ENCODE measurements at places on chromosomes 12 and 14.

DNA sequence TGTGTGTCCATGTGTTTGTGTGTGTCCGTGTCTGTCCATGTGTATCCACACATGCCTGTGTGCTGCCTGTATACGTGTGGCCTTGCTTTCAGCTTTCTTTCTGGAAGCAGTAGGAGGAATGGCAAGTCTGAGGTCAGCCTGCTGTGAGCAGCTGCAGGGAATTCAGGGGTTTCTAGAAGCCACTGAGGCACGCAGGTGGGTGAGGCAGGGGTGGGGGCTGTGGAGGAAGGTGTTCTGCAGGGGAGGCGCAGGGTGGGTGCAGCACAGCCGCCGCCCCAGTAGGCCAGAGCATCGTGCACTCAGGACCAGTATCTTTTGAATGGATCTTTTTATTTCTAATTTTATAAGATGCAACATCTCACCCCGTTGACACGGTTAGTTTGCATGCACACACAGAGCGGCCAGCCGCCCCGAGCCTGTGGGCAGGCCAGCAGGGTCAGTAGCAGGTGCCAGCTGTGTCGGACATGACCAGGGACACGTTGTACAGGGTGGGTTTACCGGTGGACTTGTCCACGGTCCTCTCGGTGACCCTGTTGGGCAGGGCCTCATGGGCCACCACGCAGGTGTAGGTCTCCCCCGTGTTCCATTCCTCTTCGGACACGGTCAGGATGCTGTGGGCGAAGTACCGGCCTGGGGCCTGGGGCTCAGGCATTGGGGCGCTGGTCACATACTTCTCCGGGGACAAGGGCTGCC lies 327.7 kb downstream of the TMEM121 start:
- no peak for DNase-seq

DNA sequence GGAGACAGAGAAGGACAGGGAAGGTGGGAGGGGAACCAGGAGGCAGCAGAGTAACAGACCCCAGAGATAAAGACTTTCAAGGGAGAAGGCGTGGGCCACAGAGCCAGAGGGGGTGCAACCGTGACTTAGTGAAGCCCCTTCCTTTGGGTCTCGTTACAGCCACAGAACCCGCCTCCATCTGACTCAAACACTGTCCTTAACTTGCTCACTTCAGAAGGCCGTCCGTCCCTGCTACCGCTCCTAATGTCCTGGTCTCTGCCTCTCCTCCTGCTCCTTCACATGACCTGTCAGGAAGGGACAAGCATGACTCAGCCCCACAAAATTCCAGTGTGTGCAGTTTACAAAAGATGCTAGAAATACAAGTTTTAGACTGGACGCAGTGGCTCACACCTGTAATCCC lies 18.0 kb downstream of the RIMBP2 start:
- no peak for DNase-seq

DNA sequence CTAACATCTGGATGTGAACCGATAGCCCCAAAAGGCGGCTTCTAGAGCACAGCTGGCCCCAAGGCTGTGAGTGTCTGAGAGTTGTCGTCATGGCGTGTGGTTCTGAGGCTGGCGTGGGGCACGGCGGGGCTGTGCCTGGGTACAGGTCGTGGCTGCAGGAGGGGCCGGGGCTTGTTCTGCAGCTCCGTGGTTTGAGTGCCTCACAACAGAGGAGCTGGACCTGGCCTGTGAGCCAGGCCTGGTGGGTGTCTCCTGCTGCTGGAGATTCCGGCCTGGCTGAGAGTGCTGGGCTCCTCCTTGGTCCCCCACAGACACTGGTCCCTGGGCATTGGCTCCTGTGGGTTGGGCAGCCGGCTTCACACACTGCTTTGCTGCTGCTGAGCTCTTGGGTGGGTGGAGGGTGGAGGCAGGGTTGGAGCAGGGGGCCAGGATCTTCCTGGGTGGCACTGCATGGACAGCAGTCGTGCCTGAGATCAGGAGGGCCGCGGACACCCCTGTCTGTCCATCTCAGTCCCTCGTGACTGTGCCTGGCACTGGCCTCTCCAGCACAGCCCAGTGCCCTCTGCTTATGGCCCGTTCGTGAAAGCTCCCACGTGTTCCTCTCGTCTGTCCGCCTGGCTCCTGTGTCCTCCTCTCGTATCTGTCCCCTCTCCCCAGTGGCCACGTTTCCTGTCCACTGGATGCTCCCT lies 31.8 kb upstream of the TEX22 start:
- no peak for DNase-seq

DNA sequence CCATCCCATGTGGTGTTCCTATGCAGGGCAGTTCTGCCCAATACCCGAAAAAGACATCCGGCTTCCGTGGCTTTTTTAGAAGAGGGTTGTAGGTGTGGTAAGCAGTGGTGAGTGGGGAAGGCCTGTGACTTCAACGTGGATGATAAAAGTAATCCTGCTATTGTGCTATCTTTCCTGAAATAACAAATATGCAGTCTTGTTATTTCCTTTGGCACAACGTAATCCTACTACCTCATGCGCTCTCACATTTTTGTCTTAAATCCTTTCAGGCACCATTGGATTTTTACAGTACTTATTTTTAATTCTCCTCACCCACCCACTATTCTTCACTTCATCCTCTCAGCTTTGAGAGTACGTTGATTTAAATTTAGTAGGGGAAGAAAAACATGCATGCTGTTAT lies 96.8 kb downstream of the IPO8 start:
- DNase-seq = no peak

DNA sequence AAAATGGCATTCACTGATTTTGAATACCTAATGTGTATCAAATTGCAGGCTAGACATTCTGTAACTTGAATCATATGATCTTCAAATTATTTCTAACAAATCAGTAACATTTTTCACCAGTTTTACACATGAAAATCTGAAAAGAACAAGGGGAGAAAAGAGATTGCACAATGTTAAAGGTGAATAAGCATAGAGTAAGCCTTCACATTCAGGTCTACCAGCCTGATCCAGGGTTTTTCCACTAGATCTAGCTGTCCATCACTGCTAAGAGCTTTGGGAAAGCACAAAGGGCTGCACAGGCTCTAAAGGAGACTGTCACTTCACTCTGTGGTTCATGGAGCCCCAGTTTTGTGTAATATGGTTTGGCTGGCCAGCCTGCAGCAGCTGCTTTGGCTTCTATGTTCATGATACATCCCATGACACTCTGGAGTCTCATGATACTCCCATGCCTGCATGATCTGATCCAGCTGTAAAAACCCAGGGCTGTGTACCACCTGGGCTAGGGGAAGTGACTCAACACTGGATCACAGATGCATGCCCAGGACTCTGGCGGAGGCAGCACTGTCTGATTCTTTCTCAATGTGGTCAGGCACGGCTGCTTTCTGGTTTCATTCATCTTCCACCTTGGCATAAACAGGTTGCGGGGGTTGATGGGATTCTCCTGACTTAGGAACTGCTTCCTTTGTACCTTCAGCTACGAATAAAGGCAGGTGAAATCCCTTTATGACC lies 859.7 kb downstream of the GALC start:
- DNase-seq = no peak

- no peak for DNase-seq
Measured at GRCh38 chr12:120688527-120689071, 1.6 kb downstream of the MLEC start.

DNA sequence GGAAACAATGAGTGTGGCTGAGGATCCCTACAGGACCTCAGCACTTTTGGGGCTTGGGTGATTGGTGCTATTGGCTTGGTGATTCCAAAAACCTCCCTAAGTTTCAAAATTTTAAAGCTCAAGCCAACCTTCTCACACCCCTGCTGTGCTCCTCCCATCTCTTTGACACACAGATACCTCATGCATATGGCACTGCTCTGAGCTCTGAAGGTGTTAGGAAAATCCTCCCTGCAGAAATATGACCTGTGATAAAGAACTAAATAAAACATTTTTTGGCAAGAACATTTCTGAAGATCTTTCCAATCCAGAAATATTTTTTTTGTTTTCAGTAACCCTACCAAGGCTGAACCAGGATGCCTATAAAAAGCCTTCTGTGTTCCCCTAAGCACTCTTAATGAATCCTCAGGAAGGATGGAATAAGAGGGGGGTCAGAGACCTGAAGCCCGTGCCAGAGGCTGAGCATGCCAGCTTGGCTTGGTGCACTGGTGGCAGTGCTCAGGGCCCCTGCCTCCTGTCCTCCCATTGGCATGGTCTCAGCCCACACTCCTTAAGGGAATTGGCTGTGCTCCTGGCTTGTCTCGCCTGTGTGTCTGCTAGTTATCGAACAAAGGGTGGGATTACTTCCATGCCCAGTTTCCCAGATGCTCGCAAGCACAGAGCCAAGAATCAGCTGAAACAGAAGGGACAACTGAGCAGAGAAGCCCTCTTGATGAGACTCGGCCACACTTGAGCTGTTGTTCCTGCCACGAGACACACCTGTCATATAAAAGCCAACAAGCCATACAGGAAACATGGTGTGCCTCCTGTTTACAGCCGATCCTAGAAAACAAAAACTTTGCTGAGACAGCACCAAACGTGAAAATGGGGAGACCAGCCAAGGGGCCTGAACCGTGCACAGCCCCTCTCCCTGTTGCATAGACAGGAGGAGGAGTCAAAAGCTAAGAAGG lies 132.7 kb upstream of the EEA1 start:
- DNase-seq = no peak

- DNase-seq = no peak
Measured at GRCh38 chr14:91883753-91884152, 16.4 kb upstream of the TC2N start.

DNA sequence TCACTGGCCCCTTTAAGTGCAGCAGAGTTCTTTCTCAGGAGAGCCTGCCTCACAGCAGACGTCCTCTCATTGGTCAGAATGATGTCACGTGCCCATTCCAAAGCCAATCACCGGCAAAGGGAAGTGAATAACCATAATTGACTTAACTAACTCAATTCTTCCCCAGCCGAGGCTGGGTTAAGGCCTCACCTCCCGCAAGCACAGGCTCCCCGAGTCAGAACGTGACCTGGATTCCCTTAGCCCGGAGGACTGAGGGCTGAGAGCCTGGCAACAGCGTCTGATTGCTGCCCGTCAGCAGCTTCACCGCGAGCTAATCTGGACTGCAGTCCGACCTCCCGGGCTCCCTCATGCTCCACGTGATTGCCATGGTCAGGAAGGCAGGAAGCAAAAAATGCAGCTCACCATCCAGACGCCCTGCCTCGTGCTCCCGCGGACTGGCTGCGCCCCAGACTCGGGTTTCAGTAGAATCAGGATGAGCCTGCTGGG lies 92.1 kb upstream of the FZD10 start:
- DNase-seq = no peak

- no peak for DNase-seq
Measured at GRCh38 chr12:68481181-68481941, 129.3 kb upstream of the RAP1B start.

- no peak for DNase-seq
Measured at GRCh38 chr14:79424462-79424861, 786.8 kb downstream of the DIO2 start.

DNA sequence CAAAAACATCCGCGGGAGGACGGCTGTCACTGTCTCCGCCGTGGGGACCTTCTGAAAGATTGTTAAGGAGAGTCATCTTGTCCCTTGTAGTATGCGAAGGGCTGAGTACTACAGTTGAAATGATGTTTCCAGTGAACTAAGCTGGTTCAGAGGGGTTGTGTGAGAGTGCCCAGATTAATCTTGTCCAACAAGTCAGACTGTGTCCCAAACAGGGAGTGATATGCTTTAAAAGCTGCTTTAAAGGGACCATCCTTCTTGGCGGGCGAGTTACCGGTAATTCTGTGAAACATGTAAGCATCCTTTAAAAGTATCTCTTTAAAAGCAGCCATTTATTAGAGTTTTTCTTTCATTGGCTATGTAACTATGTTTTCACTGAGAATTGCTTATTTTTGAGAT lies 1.1 kb downstream of the WDR20 start:
- DNase-seq = no peak

GRCh38 chr12:13691598-13691997 lies 289.8 kb downstream of the GRIN2B start:
- DNase-seq = no peak

DNA sequence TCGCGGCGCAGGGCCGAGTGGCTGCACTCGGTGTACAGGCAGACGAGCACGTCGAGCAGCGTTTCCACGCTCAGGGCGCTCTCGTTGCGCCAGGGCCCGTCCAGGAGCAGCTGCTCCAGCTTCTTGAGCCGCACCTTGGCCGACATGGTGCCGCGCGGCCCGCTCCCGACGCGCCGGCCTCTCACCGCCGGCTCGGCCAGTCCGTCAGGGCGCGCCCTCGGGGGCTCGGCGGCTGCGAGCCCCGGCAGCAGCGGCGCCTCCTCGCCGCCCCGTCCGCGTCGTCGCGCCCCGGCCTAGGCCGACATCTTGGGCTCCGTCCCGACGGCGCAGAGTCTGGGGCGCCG lies 349 bp downstream of the CDC42BPB start:
- no peak for DNase-seq

- no peak for DNase-seq
Measured at GRCh38 chr12:68633614-68634558, 23.2 kb downstream of the RAP1B start.

GRCh38 chr12:68327896-68328295 lies 4.3 kb downstream of the MDM1 start:
- DNase-seq = no peak

DNA sequence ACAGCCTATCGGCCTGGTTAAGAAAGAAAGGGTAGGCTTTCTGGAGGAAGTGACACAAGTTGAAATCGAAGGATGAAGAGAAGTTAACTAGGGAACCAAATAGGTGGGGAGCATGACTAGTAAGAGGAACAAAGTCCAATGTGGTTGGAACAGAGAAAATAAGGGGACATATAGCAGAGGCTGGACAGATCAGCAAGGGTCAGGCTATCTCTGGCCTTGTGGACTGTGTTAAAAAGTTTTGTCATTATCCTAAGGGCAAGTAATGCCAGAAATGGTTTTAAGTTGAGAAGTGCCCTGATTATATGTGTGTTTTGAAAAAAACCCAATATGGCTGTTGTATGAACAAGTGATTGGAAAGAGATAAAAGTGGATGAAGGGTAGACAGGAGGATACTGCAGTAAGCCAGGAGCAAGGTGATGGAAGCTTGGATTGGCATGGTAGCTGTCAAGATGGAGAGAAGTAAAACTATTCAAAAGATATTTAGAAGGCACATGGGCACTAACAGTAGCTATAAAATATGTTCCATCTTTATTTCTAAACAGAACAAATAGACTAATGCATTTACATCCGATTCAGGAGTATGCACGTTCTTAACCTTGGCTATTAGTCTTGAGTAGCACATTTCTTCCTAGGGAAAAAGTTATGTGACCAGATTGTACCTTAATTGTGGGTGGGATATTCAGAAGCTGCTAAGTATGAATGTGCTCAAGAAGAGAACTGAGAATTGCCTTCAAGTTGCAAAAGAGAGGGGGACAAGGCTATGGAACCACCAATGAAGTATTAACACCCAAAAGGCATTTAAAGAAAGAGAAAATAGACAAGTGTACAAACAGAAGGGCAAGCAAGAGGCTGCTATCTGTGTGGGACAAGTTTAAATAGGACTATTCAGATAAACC lies 46.8 kb upstream of the OR5AU1 start:
- DNase-seq = no peak

- no peak for DNase-seq
Measured at GRCh38 chr12:57119294-57120085, 8.3 kb upstream of the STAT6 start.

DNA sequence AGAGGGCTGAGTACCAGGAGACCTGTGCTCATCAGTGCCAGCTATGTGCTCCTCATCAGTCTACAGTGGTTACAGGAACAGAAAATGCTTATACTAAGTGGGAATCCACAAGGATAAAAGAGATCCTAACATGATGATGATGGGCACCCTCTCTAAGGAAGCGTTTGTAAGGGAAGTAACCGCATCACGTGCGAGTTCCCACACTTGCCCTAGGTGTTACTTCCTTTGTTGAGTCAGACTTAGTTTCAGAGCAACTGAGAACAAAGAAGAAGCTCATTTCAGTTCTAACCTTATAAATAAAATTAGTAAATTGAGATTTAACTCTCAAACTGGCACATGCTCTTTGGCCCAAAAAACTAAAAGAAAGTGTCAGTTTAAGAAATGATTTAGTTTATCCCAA lies 956.4 kb upstream of the TMEM132C start:
- no peak for DNase-seq
